NCI-H1092 (cell line): ENCODE measurements at places on chromosomes 12 and 14.

- no peak for DNase-seq
Observed at GRCh38 chr12:56699020-56699661, 11.1 kb upstream of the PTGES3 start.

DNA sequence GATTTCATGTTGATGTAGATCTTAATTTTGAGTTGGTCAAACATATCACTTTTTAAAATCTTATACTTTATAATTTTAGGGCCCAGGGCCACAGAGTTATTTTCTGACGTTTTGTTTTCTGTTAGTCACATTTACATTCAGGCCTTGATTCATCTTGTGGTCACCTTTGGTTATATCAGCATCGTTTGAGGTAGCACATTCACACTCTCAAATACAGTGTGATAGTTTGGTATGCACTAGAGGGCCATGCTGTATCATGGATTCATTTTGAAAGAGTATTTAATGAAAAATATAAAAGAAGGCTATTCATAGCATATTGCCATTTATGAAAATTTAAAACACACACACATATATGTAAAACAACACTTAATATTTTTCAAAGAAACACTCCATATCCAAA is 274.6 kb downstream of the RAD51B start:
- no peak for DNase-seq

DNA sequence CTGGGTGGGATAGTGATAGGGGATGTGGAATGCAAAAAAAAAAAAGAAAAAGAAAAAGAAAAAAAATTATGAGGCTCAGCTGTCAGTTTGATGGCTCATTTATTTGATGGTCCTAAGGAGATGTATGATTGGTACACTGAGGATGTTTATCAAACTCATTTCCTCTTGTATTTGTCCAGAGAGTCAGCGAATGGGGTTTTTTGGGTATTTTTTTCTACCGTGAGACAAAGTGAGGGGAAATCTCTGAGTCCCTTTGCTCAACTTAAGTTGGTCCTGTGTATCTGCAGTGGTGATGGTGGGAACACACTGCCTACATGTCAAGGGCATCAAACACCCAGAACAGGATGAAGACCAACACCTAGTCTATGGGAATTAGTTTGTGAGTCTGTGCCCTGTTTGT is 176.9 kb upstream of the HIF1A start:
- DNase-seq, result no peak

DNA sequence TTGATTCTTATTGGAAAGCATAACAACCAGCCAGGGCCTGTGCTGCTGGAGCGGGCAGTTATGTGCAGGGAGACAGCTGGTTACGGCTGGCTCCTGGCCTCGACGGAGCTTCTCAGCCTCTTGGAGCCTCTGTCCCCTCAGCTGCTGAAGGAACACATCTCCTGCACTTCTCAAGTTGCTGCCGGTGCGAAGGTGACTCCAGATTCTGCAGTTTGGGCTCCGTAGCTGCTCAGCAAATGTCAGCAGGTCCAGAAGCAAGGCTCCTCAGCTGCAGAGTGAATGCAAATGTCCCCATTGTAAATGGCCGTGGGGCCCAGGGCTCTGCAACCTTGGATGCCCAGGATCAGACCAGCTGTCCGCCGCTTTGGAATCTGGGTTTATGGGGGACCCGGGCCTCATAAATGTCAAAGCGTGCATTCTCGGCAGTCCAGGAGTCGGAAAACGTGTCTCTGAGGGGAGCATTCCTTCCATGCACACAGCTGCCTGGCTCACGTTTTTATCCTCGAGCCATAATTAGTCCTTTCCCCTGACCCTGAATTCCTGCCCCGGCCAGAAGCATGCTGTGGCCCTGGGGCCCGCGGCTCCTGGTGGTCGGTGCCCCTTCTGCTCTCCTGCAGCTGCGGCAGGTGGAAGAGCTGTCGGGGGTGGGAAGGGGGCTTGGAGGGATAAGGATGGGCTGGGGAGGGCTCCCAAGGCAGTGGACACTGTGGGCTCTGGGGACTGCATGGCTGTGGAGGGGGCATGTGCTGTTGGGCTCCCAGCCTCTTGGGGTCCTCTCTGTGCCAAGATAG is 106.0 kb downstream of the KIF26A start:
- DNase-seq, result no peak

GRCh38 chr14:70130482-70130881 is 58.3 kb downstream of the SLC8A3 start:
- peak; percentile 40 for DNase-seq

GRCh38 chr14:79699206-79699605 is 512.1 kb downstream of the DIO2 start:
- DNase-seq, result no peak

GRCh38 chr12:74537126-74537706 is 419 bp upstream of the ATXN7L3B start:
- peak; percentile 37 for DNase-seq

DNA sequence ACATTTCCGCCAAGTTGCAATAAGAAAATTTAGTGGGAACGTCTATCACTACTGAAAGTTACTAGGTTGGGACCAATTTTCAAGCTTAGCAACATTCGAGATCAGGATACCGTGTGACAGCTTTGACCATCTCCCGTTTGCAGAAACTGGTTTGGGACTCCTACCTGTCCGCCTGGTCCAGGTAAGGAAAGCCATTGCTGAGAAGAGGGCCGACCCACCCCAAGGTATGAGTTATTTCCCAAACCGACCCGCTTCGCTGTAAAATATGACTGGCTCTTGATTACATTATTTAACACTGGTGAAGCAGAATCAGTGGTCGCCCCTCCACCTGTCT is 271 bp downstream of the DNAI7 start:
- DNase-seq, result no peak

GRCh38 chr14:36013483-36013882 is 163.0 kb downstream of the PTCSC3 start:
- DNase-seq, result no peak

- DNase-seq, result no peak
Observed at GRCh38 chr12:2574355-2574935, 220.3 kb upstream of the FKBP4 start.

DNA sequence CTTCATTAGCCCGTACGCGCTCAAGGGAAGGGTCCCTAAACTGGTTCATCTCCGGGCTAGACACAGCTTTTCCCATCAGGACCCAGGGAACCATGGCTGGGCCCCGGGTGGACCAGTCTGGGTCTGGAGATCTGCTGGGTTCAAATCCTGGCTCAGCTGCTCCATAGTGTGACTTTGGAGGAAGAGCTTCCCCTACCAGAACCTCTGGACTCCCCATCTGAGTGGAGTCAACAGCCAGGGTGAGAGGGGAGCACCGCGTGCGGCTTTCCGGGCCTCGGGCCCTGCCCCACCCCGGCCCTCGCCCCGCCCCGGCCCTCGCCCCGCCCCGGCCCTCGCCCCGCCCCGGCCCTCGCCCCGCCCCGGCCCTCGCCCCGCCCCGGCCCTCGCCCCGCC is 41.2 kb downstream of the BEGAIN start:
- DNase-seq, result no peak

DNA sequence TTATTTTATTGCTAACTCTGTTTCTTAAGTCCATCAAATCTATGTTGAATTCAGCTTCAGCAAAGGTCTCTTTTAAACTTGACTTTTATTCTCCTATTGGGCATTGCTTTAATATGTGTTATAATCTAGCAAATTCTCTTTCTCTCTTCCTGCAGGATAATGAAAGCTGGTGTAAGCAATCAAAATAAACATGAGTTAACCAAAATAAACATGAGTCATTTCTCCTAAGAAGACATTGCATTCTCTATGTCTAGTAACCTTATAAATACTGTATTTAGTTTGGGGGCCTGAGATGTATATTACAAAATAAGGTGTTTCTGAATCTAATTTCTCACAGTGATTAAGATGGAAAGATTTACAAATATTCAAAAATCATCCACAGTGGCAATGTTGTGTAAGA is 739.1 kb upstream of the ATXN7L3B start:
- no peak for DNase-seq

DNA sequence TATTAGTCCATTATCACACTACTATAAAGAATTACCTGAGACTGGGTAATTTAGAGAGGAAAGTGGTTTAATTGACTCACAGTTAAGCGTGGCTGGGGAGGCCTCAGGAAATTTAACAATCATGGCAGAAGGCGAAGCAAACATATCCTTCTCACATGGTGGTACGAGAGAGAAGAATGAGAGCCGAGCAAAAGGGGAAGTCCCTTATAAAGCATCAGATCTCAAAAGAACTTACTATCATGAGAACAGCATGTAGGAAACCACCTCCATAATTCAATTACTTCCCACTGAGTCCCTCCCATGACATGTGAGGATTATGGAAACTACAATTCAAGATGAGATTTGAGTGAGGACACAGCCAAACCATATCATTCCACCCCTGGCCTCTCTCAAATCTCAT is 422.6 kb downstream of the MDGA2 start:
- no peak for DNase-seq

GRCh38 chr12:76548222-76548837 is 11.2 kb downstream of the OSBPL8 start:
- no peak for DNase-seq

DNA sequence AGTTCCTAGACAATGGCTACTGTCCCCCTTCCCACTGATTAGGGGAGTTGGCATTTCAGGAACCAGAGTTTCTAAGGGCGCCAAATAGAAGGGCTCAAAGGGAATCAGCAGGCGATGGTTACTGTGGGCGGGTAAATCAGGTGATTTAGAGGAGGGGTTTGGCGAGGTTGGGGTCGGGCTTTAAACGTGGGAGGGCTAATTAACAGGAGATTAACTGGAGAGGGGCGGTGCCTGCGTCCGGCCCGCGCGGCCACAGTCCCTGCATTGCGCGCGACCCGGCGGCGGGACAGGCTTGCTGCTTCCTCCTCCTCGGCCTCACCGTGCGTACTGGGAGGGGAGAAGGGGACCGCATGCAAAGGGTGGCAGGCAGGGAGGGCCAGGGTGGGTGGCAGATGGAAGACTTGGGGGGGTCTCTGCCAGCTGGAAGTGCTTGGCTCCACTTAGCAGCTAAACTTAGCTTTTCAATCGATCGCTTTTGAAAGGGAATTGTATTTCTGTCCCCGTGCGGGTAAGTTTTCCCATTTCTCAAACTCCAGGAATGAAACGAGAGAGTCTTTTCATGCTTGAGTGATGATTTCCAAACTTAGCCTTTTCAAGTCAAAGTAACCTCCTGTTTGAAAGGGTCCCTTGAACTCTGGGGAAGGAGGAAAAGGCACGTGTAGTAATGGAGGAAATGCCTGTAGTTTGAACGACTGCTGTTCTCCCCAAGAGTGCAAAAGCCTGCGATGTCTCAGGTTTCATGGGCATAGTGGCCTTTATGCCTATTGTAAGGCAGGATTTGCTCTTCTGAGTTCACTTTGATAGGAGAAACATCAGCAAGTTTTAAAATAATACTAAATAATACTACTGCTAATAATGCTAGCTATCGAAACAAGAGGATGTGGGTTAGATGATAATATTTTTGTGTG is at the start of gene MGST1:
MGST1 (plus strand) TSS at position 255 of the 908 bp plus-strand sequence. CDS start 6,608 bp downstream, outside the sequence.
- DNase-seq, result no peak

- no peak for DNase-seq
Observed at GRCh38 chr12:29709496-29710040, 74.2 kb downstream of the TMTC1 start.

DNA sequence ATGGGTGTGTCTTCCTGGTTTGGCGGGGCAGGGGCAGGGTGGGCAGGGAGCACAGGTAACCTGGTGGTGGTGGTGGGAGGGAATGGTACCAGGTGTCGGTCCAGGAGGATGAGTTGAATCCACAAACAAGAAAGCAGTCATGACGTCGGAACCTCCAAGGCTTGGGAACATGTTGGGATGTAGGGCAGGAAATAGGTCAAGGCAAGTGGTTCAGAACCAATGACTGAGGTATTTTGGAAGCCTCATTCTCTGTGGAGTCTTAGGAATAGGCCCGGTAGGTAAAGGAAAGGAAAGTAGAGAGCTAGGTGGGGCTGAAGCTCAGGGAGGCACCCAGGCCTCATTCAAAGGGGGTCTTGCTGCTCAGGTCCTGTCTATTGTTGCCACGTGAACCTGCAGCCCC is 39.1 kb upstream of the TMED10 start:
- DNase-seq, result no peak

- DNase-seq, result no peak
Observed at GRCh38 chr12:119835068-119835467, 42.1 kb downstream of the CIT start.

GRCh38 chr12:96571101-96571862 is 81.9 kb downstream of the CFAP54 start:
- no peak for DNase-seq

GRCh38 chr12:93831374-93831773 is 154.2 kb downstream of the CRADD start:
- DNase-seq, result no peak

GRCh38 chr12:25725931-25726330 is 172.8 kb upstream of the LMNTD1 start:
- DNase-seq, result no peak

DNA sequence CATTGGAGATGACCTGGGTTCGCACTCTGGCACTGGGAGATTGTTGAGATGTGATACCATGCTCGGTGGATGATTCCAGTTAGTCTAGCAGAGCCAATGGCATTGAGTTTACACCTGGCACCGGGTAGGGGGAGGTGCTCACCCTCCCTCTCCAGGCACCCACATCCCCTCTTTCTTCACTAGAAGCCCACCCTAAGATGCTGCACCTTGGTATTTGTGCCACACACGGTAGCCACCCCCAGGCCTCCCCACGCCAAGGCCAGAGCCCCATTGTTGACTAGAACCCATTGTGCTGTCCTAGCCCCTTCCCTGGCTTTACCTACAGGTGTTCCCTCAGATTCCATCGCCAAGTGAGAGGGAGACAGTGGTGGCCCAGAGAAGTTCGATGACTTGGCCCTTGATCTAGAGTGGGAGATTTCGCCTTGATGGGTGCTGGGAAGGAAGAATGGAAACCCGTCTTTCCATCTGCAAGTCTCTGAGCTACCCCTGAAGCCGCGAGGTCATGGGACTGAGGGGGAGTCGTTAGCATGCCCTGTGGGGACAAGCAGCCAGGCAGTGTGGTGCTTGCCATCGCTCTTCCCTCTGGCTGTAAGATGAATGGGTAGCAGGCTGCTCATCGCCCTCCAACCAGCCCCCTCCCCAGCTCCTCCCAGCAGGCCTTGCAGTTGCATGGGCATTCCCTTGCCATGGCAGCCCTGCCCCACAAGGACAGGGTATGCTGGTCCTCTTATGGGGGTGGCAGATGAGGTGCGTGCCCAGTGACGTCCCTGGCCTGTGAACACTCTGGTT is 8.7 kb downstream of the CCND2 start:
- no peak for DNase-seq

DNA sequence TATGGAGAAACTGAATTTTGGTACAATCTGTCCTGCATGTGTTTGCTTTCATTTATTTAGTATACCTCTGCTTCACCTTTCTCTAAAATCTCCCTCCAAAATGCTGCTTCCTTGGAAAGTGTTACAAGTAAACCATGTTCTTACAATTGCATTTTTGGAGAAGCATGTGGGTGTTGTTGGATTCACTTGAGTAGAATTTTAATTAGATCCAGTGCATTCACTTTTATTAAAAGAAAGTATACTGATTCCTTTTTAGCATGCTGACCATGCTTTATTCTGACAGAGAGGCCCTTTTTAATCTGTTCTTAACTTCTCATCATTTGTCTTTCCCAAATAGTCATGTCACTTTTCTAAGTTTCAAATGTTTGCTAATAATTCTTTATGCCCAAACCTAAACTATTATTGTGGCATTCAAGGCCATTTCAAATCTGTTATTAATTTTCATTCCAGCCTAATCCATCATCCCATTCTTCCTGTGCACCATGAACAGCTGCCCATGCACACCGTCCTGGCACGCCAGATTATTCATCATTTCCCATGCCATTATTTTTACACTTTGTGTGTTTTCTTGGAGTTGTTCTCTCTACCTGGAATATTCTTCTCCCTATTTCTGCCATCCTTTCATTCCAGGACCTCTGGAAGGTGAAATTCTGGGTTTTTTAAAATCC is 90.7 kb downstream of the METTL25 start:
- no peak for DNase-seq
